GM23248 (cell line): ENCODE measurements at places on chromosomes 2 and 18. TPM values are rescaled to one million over a fixed set of nuclear protein-coding genes. Genes with fewer than 3 reads are reported as not detected.

DNA sequence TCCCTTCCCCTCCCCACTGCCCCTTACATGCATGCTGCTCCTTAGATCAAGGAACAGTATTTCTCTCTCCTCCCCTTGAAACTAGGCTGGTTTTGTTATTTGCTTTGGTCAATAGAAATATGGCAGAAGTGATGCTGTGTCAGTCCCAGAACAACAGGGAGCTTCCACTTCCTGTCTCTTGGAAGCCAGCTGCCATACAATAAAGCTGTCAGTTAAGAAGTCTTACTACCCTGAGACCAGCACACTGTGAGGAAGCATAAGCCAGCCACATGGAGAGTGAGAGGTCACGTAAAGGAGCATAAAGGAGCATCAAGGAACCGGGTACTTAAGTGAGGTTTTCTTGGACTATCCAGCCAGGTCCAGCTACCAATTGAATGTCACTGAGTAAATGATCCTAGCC is 126.6 kb downstream of the NOL4 start:
- no peaks in the 10 kb centered on the region for H3K4me1 ChIP-seq
- no peak for DNase-seq
- no peaks in the 10 kb centered on the region for H3K27me3 ChIP-seq
- no peak overlapping the region for H3K27ac ChIP-seq

DNA sequence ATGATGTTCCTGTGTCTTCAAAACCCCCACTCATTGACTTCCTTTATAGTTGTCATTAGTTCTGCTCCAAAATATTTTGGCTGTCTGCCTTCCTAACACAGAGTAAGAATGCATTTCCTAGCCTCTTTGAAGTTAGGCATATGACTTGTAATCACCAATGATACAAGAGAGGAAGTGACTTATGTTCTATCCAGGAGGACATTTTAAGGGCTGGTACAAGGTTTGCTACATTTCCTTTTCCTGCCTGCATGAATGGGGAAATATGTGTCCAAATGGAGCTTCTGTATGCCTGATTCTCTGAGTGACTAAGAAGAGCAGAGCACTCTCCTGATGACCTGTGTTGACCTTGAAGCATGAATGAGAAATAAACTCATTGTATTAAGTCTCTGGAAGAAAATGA is 115.1 kb downstream of the PLCL1 start:
- H3K4me1 ChIP-seq: peaks cover 18% of the 10 kb centered on the region
- no peaks in the 10 kb centered on the region for H3K36me3 ChIP-seq
- no peak overlapping the region for H3K4me3 ChIP-seq
- H3K27ac ChIP-seq: no peak overlapping the region

- no peak for DNase-seq
- H3K4me1 ChIP-seq: no peaks in the 10 kb centered on the region
- no peak overlapping the region for H3K27ac ChIP-seq
- no peaks in the 10 kb centered on the region for H3K36me3 ChIP-seq
- no peaks in the 10 kb centered on the region; the same call in 1 of the 2 replicates for H3K27me3 ChIP-seq
Observed at GRCh38 chr2:227933884-227934283, 62.5 kb downstream of the DAW1 start.

DNA sequence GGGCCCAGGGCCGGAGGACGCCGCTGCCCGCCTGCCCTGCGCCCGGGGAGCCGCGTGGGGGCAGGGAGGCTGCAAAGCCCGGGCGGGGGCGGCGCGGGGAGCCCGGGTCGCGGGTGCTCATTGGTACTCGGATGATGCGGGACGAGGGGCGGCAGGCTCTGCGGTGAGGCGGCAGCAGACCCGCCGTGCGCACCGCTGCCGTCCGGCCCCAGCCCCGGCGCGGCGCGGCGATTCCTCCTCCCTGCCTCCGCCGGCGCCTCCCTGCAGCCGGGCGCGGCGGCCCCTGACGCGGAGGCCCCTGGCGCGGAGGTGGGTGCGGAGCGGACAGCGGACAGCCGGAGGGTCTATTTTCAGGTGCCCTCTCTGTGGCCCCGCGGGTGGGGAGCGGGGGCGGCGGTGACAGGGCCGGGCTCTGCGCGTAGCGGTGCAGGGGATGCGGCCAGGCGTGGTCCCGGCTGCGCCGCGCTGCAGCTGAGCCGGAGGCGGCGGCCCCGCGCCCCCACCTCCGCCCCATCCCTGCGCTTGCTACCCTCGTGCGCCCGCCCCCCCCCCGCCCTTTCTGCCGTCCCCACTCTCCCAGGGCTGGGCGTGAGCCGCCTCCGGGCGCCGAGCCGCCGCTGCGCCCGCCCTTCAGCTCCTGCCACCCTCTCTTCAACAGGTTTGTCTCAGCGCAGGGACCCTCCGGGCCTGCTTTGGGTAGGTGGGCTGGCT is 640 bp downstream of the SPTBN1 start:
- H3K27me3 ChIP-seq: no peaks in the 10 kb centered on the region
- DNase-seq: peak; percentile 71
- H3K27ac ChIP-seq: peak overlapping the region; percentile 66
- H3K4me1 ChIP-seq: peaks cover 29% of the 10 kb centered on the region

- H3K4me3 ChIP-seq: no peak overlapping the region
- no peaks in the 10 kb centered on the region for H3K36me3 ChIP-seq
- no peak overlapping the region for H3K27ac ChIP-seq
- DNase-seq: no peak
- no peaks in the 10 kb centered on the region for H3K27me3 ChIP-seq
Observed at GRCh38 chr2:52210161-52210560, 1178.2 kb upstream of the NRXN1 start.

The CHST9 gene
- total RNA-seq: not detected in 2 replicates

The SERPINB3 gene
- not detected in 2 replicates for total RNA-seq

GRCh38 chr18:26863122-26863879 is 2.2 kb downstream of the AQP4 start:
- no peaks in the 10 kb centered on the region; the same call in 1 of the 2 replicates for H3K27me3 ChIP-seq
- no peak overlapping the region for H3K27ac ChIP-seq
- no peaks in the 10 kb centered on the region for H3K36me3 ChIP-seq
- peak; percentile 3 for DNase-seq
- no peaks in the 10 kb centered on the region for H3K4me1 ChIP-seq

DNA sequence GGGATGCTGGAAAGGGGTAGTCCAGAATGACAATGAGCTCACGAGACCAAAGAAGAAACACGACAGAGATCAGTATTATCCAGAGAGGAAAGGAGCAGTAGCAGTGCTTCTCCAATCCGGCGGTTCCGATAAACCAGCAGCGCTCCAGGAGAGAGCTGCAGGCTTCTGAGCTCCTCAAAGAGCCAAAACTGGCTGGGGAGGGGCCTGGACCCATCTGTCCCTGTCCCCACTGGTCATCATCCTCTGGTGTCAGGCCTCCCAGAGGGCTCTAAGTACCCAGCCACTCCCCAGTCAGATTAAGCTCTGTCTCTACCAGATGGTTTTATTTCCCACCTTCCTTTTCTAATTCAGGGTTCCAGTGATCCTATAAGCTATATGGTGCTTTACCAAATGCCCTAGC is 23.2 kb downstream of the DNAJC27 start:
- DNase-seq: no peak
- H3K36me3 ChIP-seq: 0 out of 2 replicates have a peak, but pooled peaks cover 7% of the 10 kb centered on the region
- H3K27ac ChIP-seq: no peak overlapping the region
- no peaks in the 10 kb centered on the region for H3K27me3 ChIP-seq
- H3K4me3 ChIP-seq: no peak overlapping the region
- no peaks in the 10 kb centered on the region for H3K4me1 ChIP-seq

The PPP4R1 gene
- total RNA-seq: 85.5 and 97.9 TPM in 2 replicates

The SERPINB7 gene
- total RNA-seq: 12.2 and 18.6 TPM in 2 replicates

The SNED1 gene
- total RNA-seq: 29.4 and 36.2 TPM in 2 replicates

- peak within 1 kb of the TSS; percentile 89 for H3K4me3 ChIP-seq
- H3K36me3 ChIP-seq: no peaks in the 10 kb centered on the region
- H3K4me1 ChIP-seq: peaks cover 27% of the 10 kb centered on the region
- no peaks in the 10 kb centered on the region for H3K27me3 ChIP-seq
- DNase-seq: peak; percentile 84
Observed at GRCh38 chr2:105329561-105330495, at the start of gene TGFBRAP1. Gene TGFBRAP1, minus strand, starts transcription at chr2:105329735. Its CDS starts 21,434 bp downstream, at chr2:105308301.

The EVA1A gene
- 95.6 and 126 TPM in 2 replicates for total RNA-seq

The TLX2 gene
- total RNA-seq: not detected in 2 replicates

The HOXD1 gene
- total RNA-seq: 0.13 and 0.43 TPM in 2 replicates

DNA sequence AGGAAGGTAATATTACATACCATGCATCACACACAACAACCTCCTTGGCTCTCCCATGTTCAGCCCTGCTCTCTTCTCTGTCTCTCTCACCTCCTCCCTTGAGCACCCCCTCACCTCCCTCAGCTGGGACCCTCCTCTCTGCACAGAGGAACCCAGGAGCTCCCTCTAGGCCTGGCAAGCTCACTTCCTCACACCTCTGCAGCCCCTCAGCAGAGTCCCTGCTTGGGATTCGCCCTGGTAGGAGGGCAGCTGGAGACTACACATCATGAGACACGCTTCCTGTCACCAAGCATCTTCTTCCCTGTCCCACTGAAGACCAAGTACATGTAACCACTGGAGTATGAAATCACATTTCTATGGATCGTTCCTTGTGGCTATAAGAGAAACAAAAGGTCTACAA is 51.0 kb downstream of the ADD2 start:
- H3K27ac ChIP-seq: no peak overlapping the region
- no peak for DNase-seq
- H3K4me1 ChIP-seq: no peaks in the 10 kb centered on the region
- no peaks in the 10 kb centered on the region for H3K36me3 ChIP-seq

The SS18 gene
- 125 and 131 TPM in 2 replicates for total RNA-seq

GRCh38 chr2:55490554-55490953 is 29.0 kb upstream of the CFAP36 start:
- H3K4me1 ChIP-seq: no peaks in the 10 kb centered on the region
- no peak overlapping the region for H3K4me3 ChIP-seq
- H3K27me3 ChIP-seq: no peaks in the 10 kb centered on the region; the same call in 1 of the 2 replicates
- H3K36me3 ChIP-seq: no peaks in the 10 kb centered on the region
- DNase-seq: peak; percentile 52

GRCh38 chr2:147171941-147172340 is 672.9 kb upstream of the ACVR2A start:
- no peak overlapping the region for H3K4me3 ChIP-seq
- H3K27ac ChIP-seq: peak overlapping the region; percentile 71
- H3K4me1 ChIP-seq: peaks cover 31% of the 10 kb centered on the region
- H3K27me3 ChIP-seq: no peaks in the 10 kb centered on the region
- no peaks in the 10 kb centered on the region for H3K36me3 ChIP-seq
